ENCODE measurements at places on chromosomes 5 and 9.

- no peak for DNase-seq
These were observed 213.9 kb upstream of the TBCA start for GRCh38 chr5:77990020-77990419.

DNA sequence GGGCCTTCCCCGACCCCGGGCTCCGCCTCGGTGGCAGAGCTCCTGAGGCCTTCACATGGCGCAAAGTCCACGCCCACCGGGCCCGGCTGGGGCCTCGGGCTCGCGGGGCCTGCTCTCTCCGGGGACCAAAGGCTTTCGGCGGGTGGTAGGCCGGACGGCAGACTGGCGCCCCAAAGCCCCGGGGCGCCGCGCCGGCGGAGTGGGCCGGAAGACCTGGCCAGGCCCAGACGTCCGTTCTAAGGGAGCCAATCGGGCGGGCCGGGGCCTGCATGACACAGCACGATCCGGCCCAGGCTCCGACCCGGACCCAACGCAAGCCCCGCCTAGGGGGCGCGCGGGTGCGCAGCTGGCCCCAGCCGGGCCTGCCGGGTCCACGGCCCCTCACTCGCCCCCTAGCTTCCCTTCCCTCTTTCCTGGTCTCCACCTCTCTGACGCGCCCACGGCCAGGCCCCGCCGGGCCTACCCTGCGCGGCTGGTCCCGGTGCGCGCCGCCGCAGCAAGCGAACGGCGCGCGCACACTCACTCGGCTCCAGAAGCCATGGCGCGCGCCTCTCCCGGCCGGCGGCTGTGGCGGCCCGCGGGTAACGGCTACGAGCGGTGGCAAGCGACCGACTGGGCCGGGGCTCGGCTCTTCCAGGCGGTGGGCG lies 488 bp downstream of the VCP start:
- peak; percentile 80 for DNase-seq

DNA sequence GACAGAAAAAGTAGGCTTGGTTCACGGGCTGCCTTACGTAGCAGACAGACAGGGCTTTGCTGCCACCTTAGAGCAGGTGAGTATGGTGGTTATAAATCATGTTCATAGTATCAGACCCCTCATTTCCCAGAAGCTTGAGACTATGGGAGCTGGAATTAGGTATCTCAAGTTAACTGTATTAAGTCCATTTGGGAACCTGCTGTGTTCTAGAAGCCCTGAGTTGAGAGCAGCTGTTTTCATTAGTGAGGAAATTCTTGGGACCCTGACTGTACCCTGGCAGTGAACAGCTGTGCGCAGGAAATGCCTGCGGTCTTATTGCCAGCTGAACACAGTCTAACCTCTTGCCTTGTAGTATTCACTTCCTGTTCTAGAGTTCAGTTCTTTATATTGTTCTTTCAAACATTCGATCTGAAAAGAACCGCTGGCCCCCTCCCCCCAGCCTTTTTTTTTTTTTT lies 29.8 kb downstream of the UGCG start:
- peak; percentile 76 for DNase-seq

- DNase-seq, result no peak
These were observed 12.8 kb downstream of the COL23A1 start for GRCh38 chr5:178577376-178577839.

DNA sequence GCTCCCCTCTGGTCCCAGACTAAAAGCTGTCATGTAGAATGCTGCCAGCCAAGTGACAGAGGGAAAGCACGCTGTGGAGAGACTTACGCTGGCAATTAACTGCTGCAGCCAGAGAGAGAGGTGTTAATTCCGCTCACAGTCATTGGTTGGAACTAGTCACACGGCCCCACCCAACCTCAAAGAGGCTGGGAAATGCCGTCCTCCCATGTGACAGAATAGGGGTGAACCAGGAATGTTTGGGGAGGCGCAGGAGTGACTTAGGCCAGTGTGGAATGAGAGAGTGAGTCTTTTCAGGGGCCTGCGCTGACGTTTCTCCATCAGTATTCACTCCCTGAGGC lies 87.6 kb downstream of the AMBP start:
- DNase-seq, result no peak

DNA sequence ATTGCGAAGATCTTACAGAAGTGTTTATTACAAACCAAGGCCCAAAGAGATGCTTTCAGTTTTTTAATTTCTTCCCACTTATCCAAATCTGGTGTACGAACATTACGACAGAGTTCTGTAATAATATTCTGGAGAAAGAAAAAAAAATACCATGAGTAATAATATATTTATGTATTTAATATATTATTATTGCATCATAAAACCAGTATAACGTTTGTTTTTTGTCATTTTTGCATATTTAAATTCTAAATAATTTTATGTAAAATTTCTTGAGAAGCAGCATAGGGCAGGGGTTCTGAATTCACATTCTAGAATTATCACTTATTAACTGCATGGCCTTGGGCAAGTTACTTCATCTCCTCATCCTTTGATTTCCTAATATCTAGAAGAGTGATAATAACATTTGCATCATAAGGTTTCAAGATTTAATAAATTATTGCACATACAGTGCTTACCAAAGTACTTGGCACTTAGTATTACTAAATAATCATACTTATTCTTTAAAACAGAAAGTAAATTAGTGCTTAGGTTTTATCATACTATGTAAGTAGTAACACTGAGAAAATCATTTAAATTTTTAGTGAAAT lies 107.7 kb downstream of the OSMR start:
- DNase-seq, result no peak

GRCh38 chr5:141681695-141682641 lies at the start of gene ARAP3:
TSS of gene ARAP3 (minus strand) at chr5:141682230. CDS start at chr5:141680486, 1,744 bp downstream.
- DNase-seq, result peak; percentile 38

DNA sequence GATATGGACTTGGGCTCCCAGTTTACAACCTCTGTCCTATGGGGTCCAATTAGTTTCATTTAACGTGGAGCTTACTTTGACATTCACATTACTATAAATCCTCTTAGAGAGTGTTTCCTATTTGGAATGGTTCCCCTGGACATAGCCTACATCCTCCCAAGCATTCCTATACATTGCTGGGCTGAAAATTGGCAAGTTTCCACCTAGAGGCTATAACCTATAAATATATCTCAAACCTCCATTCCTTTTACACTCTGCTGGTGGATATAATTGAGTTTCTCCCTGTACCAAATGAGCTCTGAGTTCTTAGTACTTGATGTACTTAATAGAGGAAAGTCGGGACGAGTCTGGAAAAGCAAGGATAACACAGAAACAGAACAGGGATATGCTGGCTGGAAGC lies 172.8 kb downstream of the ASTN2 start:
- DNase-seq, result no peak

- no peak for DNase-seq
These were observed 67.8 kb downstream of the SGCD start for GRCh38 chr5:156394642-156395305.

DNA sequence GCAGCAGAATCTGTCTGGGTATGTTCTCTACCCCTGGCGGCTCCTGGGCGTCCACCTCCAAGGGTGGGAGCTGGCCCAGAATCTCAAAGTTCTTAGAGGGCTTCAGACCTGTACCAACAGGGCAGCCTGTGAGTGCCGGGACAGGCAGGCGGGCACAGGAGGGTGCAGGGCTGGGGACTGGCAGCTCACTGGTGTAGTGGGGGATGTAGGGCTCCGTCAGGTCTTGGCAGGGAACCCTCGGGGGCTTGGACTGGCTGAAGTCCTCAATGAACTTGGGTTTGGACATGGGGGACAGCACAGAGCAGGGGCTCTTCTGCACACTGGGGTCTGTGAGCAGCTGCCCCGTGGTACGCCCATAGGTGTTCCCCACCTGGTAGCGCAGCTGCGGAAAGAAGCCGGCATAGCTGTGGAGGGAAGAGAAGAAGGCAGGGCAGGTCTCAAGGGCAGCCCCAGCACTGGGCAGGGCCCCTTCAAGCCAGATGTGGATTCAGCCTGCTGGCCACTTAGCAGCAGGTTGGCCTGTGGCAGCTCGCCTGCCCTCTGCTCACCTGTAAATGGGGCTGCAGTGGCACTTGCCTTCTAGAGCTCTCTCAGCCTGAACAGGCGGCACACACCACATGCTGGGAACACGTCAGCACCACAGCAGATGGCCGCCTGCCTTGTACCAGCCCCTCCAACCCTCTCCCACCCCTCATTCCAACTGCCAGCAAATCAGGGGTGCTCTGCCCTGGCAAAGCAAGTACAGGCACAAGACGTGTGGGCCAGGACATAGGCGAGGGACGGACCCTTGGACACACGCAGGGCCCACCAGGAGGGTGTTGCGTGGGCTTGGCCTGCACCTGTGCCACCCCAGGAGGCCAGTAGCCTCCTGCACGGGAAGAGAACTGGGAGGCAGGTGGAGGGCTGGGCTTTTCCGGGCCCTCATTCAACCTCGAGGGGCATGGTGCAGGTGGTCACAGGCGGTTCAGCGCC lies 4.6 kb downstream of the TUBB4B start:
- no peak for DNase-seq

- DNase-seq, result no peak
These were observed 165.6 kb upstream of the CCDC152 start for GRCh38 chr5:42591015-42591414.

- peak; percentile 39 for DNase-seq
These were observed 314.4 kb downstream of the GADD45G start for GRCh38 chr9:89919171-89919681.

DNA sequence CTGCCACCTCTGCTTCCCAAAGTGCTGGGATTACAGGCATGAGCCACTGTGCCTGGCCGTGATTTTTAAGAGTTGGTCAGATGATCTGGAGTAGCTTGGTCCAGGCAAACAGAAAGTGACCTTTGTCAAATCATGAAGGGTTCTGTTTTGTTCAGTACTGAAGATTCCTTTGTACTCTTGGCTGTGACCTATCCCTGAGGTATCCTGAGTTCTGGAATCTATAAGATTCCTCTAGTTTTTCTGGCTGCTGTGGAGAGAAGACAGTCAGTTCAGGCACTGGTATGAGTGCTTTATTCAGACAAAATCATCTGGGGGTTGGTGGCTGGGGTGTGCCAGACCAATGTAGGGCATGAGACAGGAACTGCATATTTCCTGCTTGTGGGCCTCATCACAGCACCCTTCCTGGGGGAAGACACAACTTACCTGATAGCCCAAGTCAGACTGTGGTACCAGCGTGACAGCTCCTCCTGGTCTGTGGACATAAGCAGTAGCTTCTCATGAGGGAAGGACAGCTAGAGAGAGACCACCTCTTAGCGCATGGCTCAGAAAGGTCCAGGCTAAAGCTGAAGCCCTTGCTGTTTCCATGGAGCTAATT lies 3.1 kb downstream of the ARHGEF39 start:
- peak; percentile 75 for DNase-seq

- DNase-seq, result no peak
These were observed 44.5 kb upstream of the JMY start for GRCh38 chr5:79191457-79191856.

DNA sequence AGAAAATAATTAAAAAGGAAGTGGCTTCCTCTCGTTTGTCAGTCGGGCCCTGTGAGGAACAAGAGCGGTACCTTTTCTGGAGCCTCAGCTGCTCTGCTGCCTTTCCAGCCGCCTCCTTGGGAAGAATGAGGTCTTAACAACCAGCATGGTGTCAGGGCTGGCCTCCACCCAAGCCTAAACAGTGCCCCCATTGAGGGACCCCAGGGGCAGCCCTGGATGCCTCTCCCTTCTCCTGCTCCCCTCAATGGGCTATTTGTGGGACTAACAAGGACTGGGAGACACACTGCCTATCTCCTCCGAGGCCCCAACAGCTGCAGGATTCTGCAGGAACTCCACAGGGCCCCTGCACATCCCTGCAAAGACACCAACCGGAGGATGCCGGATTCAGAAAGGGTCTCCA lies 155.4 kb upstream of the MAP3K1 start:
- no peak for DNase-seq

DNA sequence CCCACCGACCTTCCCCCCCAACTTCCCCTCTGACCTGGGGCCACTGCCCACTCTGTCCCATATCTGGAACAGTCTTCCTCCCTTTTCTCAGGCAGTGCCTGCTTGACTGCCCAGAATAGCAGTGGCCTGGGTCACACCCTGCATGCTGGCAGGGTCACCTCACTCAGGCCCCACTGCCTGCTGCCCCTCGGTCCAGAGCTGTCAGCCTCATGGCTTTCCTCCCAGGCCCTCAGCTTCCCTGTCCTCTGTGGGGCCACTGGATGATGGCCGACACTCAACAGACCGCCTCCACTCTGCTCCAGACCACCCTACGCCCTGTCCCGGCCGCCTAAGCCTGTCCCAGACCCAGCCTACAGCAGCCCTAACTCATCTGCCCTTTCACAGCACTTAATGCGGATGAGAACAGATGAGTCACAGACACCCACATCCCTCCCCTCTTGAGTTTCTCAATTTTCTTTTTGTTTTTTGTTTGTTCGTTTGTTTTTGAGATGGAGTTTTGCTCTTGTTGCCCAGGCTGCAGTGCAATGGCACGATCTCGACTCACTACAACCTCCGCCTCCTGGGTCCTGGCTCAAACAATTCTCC lies 5.9 kb downstream of the PNPLA7 start:
- DNase-seq, result no peak

GRCh38 chr9:76302947-76303550 lies 91.2 kb downstream of the RFK start:
- peak; percentile 50 for DNase-seq

- no peak for DNase-seq
These were observed 1392.3 kb upstream of the CDH9 start for GRCh38 chr5:28430565-28431178.

- no peak for DNase-seq
These were observed 293.2 kb upstream of the CLINT1 start for GRCh38 chr5:158152136-158152535.

- DNase-seq, result no peak
These were observed 3.6 kb downstream of the HMGCS1 start for GRCh38 chr5:43309637-43310036.

DNA sequence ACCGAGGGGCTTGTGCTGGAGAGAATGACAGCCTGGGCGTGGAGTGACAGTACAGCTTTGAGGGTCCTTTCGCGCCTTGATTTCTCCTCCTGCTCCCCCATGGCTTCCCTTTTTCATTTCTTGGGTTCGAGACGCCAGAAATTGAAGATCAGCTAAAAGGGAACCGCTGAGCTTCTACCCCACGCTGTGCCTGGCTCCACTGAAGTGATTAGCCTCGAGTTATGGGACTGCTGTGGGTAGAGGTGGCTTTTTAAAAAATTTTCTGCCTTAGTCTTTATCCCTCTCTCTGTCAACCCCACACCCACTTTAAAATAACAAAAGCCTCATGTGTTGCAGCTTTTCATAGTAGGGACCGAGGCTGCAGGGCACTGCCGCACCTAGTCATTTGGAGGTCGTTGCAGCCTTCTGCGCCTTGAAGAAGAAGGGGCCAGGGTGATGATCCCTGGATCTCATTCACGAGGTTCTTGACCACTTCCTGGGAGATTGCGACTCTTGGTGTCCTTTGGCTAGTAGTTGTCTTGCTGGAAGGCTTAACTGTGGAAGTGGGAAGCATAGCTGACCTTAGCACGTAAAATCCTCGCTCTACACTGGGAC lies 603 bp downstream of the PPIP5K2 start:
- DNase-seq, result peak; percentile 7

GRCh38 chr5:54753034-54753433 lies 232.4 kb downstream of the ESM1 start:
- peak; percentile 50 for DNase-seq
